ENCODE measurements at places on chromosomes 7 and 10. TPM values are rescaled to one million over a fixed set of nuclear protein-coding genes. Genes with fewer than 3 reads are reported as not detected.

Gene SDK1
- not detected for total RNA-seq

Gene TMEM270
- not detected for total RNA-seq

Gene CXCL12
- total RNA-seq: not detected

DNA sequence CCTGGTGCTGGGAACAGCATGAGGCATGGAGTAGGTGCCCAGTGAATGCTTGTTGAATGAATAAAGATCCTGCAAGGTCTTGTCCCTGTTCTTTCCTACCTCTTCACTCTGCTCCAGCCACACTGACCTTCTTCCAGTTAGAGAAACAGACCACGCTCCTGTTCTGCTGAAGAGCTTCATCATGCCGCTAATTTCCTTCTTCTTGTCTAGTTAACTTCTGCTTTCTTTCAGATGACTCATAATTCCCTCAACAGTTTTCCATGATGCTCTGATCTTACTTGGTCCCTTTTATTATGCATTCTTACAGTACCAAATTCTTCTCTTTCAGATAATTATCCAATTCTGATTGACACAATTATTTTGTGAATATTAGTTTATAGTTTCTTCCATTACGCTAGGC is 59.5 kb upstream of the C1QL3 start:
- no peak for DNase-seq

- no peak for DNase-seq
Observed at GRCh38 chr10:119667562-119668328, 16.6 kb downstream of the BAG3 start.

DNA sequence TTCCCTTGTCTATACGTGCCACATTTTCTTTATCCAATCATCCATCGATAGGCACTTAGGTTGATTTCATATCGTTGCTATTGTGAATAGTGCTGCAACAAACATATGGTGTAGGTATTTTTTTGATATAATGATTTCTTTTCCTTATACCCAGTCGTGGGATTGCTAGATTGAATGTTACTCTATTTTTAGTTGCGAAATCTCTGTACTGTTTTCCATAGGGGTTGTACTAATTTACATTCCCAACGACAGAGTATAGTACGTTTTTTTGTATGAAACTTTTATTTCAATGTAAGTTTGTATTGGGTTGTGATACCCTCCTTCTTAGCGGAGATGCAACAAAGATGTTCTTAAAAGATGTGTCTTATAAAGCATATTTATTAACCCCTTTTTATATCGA is 30.0 kb downstream of the AKR1B1 start:
- no peak for DNase-seq

GRCh38 chr10:99457813-99458212 is 27.4 kb upstream of the GOT1 start:
- no peak for DNase-seq

GRCh38 chr7:155947051-155947450 is 134.8 kb upstream of the SHH start:
- DNase-seq: no peak

GRCh38 chr10:107826171-107826570 is 661.7 kb upstream of the SORCS1 start:
- no peak for DNase-seq

DNA sequence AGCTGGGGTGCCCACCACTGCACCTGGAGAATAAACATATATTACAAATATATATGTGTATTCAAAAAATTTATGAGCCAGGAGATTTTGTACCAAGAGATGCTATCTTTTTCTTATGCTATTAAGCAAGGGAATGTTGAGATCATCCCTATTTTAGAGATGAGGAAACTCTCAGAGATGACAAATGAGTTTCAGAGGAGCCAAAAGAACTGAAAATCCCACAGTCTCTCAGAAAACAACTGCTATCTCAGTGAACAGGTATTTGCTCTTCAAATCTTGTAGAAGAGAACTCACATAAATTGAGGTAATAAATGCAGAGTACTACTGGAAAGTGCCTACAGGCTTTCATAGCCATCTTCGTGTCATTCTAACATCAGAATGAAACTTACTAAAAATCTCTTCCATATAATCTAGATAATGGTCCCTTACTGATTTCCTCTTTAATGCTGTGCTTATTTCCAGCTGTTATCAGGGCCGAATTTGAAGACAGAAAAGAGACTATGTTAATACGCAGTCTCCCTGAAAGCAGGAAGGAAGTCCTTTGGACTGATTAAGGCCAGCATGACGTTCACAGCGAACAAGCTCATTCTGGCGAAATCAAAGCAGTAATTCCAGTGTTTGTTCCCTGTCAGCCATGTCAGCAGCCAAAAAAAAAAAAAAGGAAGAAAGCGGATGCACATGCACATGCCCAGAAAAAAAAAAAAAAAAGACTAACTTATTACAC is 29.4 kb upstream of the ANAPC16 start:
- no peak for DNase-seq

DNA sequence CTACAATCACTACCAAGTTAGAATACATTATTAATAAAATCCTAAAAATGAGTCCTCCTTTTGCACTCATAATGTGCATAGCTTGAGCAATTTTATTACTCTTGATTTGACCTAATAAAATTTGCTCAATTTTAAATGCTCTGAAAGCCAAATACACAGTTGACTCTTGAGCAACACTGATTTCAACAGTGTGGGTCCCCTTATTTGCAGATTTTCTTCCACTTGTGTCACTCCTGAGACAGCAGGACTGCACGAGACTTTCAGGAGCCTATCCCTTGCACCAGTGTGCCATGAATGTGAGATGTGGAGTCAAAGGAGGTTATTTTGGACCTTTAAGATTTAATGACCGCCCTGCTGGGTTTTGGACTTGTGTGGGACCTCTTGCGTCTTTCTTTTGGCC is 23.2 kb downstream of the RNF216 start:
- no peak for DNase-seq

- DNase-seq: no peak
Observed at GRCh38 chr7:156464339-156464738, 176.2 kb upstream of the RNF32 start.
